ENCODE measurements at places on chromosomes 16 and 17. TPM values are rescaled to one million over a fixed set of nuclear protein-coding genes. Genes with fewer than 3 reads are reported as not detected.

The DPEP3 gene
- not detected for total RNA-seq

The SCRN2 gene
- total RNA-seq, result 27.4 TPM

DNA sequence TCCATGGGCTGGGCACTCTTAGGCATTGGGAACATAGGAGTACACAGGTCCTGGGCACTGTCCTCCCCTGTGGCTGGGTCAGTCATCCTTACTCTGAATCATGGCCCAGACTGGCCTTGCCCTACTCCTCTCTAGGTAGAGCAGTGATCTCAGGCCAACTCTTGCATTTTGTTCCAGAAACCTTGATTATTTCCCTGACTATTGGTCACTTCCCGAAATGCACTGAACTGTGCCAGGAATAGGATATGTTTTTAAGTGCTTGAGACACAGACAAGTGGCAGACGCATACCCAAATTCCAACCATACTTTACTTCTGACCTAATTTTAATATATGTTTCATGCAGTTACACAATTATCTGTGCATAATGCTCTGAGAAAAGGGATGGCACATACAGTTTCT, 10.3 kb downstream of the KRABD2 start:
- DNase-seq, result no peak

DNA sequence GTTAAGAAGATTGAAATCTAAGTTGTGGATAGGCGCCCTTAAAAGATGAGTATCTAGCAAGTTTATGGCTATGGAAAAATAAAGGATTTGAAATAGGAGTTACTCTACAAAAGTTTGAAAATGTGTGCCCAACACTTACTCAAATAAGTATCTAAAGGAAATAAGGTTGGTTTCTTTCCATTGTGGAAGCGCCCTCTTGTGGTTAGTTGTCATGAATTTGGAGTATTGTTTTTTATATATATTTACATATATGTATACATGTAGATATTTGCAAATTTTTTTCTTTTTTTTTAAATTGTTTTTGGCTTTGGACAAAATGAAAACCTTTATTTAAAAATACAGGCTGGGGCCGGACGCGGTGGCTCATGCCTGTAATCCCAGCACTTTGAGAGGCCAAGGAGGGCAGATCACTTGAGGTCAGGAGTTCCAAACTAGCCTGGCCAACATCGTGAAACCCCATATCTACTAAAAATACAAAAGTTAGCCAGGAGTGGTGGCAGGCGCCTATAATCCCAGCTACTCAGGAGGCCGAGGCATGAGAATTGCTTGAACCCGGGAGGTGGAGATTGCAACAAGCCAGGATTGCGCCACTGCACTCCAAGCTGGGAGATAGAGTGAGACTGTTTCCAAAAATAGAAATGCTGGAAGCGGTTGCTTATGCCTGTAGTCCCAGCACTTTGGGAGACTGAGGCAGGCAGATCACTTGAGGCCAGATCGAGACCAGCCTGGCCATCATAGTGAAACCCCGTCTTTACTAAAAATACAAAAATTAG, 24.0 kb upstream of the VPS4A start:
- DNase-seq, result peak; percentile 68

The DNAH9 gene
- total RNA-seq, result 0.79 TPM

GRCh38 chr16:4646773-4647643, 22.4 kb downstream of the MGRN1 start:
- no peak for DNase-seq

The HAS3 gene
- 2.9 TPM for total RNA-seq

DNA sequence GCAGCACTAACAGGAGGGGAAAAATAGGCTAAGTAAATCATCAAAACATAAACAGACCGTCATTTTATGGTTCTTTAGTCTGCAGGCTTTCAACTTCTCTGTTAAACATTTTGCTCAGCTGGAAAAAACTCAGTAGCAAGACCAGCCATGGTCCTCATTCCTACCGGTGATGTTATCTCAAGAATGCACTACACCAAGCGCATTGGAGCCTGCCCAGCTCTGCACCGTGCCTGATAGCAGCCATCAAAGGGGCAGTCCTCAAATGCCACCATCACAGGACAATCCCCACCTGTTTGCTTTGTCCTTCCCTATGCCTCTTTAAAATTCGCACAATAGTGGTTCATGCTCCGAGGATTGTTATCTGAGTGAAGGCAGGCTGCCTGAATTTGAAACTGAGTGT, 181.5 kb upstream of the MON1B start:
- no peak for DNase-seq

- peak; percentile 76 for DNase-seq
Observed at GRCh38 chr17:77734371-77735080, 224.0 kb upstream of the TNRC6C start.

- no peak for DNase-seq
Observed at GRCh38 chr17:82444941-82445521, 5.5 kb downstream of the CYBC1 start.

DNA sequence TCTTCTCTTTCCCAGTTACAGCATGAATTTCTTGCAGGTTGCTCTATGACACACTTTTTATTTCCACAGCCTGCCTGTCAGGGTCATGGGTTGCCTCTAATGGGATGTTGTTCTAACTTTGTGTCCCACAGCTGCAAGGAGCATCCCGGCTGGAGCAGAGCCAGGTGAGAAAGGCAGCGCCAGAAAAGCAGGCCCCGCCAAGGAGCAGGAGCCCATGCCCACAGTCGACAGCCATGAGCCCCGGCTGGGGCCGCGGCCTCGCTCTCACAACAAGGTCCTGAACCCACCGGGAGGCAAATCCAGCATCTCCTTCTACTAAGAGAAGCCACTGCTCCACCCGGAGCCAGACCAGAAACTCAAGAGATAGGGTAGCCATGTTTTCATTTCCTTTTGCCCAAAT, 7.3 kb upstream of the MAPK8IP3 start:
- no peak for DNase-seq

GRCh38 chr16:54718376-54718775, 212.3 kb upstream of the IRX5 start:
- no peak for DNase-seq

GRCh38 chr16:10988164-10988803, 43.9 kb downstream of the CLEC16A start:
- DNase-seq, result no peak

DNA sequence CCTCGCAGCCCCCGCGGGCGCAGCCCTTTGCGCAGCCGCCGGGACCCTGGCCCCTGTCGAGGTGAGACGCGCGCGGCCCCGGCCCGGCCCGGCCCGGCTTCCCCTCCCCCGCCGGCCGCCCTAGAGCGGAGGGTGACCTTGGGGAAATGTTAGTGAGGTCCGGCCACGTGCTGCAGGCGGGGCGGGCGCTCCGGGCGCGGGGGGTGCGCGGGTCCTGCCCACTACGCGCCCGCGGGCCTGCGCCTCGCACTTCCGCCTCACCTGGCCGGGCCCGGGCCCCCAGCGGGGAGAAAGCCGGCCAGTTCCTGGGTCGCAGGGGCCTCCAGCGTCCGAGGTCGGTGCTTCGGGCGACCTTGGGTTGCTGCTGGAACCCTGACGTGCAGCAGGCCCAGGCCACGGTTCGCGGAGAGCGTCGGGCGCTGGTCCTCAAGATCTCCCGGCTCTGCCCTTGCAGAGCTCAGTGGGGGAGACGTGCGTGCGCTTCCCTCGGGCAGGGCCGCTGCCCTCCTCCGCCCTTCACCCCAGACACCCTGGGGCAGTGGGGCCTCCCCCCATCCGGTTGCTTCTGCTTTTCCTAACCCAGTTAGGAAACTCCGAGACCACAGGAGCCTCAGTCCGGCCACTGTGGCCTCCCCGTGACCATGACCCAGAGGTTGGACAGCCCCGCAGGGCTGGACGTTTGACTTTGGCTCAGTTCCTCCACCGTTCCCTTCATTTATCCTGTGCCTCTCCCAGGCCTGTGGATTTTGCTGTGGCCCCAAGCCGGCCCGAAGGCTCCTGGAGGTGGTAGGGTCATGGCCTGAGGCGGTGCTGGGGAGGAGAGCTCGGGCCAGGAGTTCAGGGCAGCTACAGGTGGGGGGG, 791 bp downstream of the MCRIP2 start:
- no peak for DNase-seq

The ZNF205 gene
- 8.9 TPM for total RNA-seq

DNA sequence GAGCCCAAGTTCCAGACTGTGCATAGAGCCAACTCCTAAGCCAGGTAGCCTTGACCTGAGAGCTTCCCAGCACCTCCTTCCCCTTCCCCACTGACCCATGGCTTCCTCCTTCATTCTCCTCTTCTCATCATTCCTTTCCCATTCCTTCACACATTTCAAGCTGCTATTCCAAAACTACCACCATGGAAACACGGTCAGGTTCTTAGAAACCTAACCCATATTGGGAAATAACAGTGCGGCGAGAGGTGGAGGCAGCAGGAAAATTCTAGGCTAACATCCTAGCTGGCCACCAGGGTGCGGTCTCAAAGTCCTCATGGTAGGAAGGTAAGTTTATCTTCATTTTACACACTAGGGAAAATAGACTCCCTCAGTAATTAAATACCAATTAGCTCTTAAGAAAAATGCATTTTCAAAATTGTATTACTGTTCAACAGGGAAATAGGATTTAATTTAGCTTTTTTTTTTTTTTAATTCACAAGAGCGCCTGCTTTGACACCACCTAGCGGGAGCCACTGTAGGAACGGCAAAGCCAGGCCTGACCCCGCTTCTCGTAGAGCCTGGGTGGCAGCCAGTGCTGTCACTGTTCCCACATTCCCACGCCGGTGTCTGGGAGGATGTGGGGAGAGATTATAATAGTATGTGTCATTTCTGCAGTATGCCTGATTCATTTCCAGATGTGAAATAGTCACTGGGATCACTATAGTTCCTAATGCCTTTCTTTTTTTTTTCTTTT, 14.0 kb upstream of the SPHK1 start:
- DNase-seq, result no peak

The ZDHHC1 gene
- 3.8 TPM for total RNA-seq

DNA sequence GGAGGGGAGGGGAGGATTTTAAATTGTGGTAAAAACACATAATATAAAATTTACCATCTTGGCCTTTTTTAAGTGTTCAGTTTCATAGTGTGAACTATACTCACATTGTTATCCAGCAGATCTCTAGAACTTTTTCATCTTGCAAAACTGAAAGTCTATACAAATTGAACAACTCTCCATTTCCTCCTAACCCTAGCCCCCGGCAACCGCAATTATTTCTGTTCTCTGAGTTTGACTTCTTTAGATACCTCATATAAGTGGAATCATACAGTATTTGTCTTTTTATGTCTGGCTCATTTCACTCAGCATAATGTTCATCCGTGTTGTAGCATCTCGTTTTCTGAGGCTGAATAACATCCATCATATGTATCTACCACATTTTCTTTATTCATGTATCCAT, 30.0 kb upstream of the MRTFB start:
- DNase-seq, result no peak

GRCh38 chr17:43871946-43872690, 25.1 kb downstream of the CD300LG start:
- DNase-seq, result no peak

DNA sequence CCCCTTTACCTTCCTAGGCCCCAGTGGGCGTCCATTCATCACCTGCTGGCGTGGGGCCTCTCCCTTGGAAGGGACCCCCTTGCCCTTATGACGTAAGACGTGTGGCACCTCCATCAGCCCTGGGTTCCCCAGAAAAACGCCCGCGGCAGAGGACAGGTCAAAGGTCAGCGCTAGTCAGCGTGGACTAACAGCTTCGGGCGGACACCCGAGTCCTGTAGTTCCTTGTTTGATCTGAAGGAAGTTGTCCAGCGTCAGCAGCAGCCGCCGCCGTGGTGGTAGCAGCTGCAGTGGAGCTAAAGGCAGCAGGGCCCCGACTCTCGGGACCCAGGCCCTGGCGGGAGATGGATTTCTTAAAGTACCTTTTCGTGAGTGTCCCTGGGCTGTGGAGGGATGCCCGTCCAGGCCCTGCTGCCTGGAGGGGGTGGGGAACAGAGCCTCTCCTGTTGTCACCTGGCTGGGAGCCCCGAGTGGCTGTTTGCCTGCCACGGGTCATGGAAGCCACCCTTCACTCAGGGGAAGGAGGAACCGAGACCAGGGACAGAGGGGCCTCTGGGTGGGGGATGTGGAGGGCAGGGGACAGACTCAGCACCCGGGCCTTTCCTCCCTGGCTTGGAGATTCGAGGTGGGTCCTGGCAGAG, 123.6 kb downstream of the OR1D5 start:
- no peak for DNase-seq

The SCNN1B gene
- total RNA-seq, result 3.0 TPM

DNA sequence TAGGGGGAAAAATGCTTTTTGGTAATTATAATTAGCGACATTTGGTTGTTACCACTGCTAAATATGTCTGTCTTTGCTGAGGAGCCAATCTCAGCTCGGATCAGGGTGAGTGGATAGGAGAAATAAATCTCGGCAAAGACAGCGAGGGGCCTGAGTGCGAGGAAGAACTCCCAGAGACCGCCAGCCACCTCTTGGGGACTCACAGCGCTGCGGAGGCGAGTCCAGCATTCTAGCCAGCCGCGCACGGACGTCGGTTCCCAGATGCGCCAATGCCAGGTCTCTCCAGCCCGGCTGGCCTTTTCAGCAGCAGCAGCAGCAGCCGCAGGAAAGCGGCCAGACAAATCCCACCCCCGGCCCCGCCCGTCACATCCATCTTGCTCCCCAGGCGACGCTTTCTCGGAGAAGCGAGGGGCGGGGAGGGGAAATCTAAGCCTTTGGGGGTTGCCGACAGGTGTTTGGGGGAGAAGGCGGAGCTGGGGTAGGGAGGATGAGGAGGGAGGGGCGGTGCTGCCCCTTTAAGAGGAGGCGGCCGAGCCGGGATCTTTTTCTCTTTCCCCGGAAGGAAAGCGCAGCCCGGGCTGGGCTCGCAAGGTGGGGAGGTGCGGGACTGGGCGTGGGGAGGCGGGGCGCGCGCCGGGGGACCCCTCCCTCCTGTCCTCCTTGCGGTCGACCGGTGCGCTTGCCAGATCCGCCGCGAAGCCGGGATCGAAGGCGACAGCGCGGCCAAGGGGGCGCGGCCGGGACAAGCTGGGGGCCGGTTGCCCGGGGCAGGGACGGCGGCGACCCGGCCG, at the start of gene ITGA3:
Gene ITGA3 (plus strand): TSS at position 685 of the 791 bp plus-strand sequence. CDS start 330 bp downstream, outside the sequence.
- no peak for DNase-seq

The ZSCAN10 gene
- not detected for total RNA-seq

DNA sequence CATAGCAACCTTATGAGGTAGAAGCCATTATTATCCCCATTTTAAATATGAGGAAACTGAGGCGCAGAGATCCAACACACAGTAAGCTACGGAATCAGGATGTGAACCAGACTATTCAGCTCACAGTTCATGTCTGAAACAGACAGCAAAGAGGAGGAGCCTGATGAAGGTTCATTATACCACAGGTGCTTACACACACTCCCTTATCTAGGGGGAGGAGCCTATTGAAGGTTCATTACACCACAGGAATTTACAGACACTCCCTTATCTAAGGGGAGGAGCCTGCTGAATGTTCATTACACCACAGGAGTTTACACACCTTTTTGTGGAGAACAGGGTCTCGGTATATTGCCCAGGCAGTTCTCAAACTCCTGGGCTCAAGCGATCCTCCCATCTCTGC, 21.9 kb downstream of the C16orf95 start:
- no peak for DNase-seq

DNA sequence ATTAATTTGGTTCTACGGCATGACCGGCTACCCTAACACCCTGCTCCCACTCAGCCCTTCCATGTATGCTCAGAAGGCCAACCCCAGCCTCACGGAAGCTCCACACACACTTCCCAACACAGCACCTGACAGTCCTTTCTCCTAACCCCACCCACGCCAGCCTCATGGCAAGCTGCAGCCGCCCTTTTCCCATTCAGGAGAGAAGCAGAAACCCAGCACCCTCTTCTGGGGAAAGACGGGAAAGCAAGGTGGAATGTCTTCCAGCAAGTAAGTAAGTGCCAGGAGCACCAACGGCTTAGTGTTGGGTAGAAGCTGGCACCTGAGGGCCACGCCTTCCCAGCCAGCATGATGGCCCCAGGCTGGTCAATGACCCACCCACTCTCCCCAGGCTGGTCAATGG, 32.1 kb downstream of the ABR start:
- peak; percentile 32 for DNase-seq

All from urinary bladder (tissue), 4 donors.